ENCODE measurements at places on chromosomes 1 and 21.

- no peak for DNase-seq
These were observed 20.7 kb downstream of the DIPK1A start for GRCh38 chr1:92940541-92940940.

GRCh38 chr1:21262293-21263051, 27.8 kb downstream of the ECE1 start:
- no peak for DNase-seq

- DNase-seq: peak; percentile 67
These were observed 78.6 kb downstream of the HHAT start for GRCh38 chr1:210407207-210407886.

DNA sequence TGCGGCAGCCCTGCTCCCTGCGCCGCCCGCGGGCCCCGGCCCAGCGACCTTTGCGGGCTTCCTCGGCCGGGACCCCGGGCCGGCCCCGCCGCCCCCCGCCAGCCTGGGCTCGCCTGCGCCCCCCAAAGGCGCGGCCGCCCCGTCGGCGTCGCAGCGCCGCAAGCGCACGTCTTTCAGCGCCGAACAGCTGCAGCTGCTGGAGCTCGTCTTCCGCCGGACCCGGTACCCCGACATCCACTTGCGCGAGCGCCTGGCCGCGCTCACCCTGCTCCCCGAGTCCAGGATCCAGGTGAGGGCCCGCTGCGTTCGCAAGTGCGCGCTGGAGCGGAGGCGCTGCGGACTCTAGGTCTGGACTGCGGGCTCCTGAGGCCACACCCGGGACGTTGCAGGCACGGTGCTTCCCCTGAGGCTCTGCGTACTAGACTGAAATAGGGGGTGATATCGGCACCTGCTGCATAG, 351 bp downstream of the MIXL1 start:
- no peak for DNase-seq

- no peak for DNase-seq
These were observed 7.9 kb downstream of the LURAP1 start for GRCh38 chr1:46211051-46211450.

GRCh38 chr1:45863218-45863617, 59.8 kb downstream of the MAST2 start:
- no peak for DNase-seq

GRCh38 chr21:34143685-34144182, 70.4 kb downstream of the MRPS6 start:
- DNase-seq: no peak

GRCh38 chr1:54709547-54710292, 5.9 kb upstream of the TTC4 start:
- no peak for DNase-seq

DNA sequence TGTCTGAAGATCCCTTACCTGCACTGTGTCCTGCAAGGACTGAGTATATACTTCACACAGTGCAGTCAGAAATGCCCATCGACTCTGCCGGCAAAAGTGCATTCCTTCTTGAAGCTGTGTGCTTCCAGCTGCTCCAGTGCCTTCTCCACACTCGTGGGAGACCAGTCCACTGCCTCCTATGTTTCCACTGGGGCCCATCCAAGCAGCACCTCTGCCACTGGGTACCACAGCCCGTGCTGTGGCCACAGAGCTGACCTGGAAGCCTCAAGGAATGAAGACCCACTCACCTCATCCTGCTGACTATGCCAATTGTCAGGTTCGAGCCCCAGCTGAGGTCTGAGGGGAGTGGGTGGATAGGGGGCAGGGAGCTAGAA, 108.1 kb downstream of the GDAP2 start:
- DNase-seq: no peak

DNA sequence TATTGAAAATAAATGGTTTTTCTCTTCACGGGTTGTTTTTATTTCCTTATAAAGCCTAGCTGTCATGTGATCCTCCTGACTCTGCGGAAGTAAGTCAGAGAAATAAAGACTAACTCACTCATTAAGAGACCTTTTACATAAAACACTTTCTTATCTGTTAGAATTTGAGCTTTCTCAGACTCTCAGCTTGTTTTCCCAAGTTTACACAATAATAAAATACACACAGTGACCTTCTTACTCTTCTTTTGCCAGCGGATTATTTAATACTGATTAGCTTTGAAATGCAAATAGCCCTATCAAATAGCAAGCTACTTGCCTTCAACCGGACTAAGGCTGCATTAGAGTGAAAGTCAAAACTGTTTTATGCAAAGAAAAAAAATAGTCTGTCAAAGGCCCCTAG, 45.5 kb upstream of the CXADR start:
- no peak for DNase-seq

DNA sequence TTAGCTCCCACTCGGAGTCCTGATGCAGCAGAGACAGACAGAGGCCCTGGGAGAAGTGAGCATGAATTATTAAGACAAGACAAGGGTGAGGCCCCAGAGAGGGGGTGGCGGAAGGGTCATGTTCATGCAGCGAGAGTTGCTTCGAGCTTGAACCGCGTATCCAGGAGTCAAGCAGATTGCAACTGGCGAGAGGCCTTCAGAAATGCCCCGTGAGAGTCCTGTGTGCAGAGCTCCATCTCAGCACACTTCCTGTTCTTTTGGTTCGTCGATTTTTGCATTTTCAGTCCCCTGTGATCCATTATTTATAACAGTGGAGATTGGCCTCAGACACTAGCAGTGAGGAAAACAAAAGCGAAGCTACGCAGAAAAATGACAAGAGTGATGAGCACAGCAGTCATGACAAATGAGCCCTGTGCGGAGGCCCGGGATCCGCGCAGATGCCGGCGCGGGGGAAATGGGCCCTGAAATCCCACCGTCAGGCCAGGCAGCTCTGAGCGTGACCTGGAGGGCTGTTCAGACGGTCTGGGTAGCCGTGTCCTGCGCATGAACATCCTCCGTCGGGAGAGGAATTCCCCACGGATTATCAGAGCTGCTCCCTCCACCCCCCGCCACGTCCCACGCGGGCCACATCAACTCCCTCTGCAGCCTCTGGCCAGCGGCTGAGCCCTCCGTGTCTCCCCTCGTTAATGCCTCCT, 15.0 kb downstream of the PDE9A start:
- DNase-seq: no peak

GRCh38 chr1:114135786-114136185, 17.9 kb downstream of the SYT6 start:
- DNase-seq: no peak

DNA sequence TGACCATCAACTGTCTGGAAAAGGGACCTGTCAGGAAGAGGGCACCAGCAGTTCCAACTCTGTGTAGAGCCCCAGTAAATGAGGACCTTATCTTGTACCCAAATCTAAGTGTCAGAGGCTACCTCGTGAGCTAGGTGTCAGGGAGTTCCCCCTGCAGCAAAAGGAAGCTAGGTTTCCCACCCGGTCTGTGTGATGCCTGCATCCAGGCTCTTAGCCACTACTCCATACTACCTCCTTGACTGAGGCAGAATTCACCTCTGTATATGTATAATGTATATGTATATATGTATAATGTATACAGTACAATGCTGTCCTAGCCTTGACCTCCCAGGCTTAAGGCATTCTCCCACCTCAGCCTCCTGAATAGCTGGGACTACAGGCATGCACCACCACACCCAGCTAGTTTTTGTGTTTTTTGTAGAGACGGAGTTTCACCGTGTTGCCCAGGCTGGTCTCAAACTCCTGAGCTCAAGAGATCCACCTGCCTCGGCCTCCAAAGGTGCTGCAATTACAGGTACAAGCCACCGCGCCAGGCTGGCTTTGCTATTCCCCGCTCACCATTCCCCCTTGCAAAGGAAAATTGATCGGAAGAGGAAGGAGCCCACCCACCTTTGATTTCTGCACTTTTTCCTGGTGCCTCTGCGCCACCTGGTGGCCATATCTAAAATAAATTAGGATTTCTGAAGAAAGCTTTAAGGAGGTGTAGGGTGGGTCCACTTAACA, 15.7 kb upstream of the LUZP1 start:
- DNase-seq: peak; percentile 3

GRCh38 chr1:179031855-179032513, 6.3 kb downstream of the FAM20B start:
- DNase-seq: no peak

- no peak for DNase-seq
These were observed 77.6 kb downstream of the MATN1 start for GRCh38 chr1:30645807-30646206.

GRCh38 chr1:74465193-74465681, 47.2 kb downstream of the LRRC53 start:
- no peak for DNase-seq

DNA sequence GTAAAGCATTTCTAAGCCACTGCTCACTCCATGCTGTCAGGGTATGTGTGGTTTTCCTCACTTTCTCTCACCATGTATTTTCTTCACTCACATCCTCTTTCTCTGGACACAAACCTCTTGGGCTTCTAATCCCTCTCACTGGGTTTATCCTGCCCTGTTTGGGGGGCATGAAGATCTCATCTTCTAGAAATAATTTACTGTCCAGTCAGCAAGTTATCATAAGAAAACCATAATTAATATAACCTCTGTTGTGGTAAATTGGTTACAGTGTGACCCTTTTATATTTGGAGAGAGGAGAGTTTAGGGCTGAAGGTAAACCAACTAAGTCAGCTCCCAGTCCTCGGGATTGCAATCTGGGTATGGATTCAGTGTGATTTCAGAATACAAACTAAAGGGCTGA, 213.8 kb upstream of the PROX1 start:
- DNase-seq: no peak

- no peak for DNase-seq
These were observed 287.0 kb downstream of the SDCCAG8 start for GRCh38 chr1:243542739-243543415.

GRCh38 chr1:58451560-58452191, 94.8 kb downstream of the OMA1 start:
- DNase-seq: no peak

- DNase-seq: no peak
These were observed 5.7 kb upstream of the CYP4B1 start for GRCh38 chr1:46793126-46793525.

DNA sequence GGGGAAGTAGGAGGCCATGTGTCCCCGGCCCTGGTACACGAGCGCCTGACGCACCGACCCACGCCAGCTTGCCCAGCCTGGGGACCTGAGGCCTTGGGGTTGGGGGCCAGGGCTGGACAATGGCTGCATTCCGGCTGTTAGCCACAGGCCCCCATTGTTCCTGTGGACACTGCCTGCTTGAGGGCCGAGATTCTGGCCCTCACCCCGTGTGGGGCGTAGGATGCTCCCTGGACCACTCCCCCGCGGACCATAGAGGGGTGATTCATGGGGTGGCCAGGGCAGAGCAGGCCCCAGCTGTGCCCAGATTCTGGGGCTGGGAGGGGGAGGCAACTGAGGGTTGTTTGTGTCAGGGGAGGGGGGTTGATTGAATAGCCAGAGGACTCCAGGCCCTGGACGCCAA, 11.7 kb downstream of the POU3F1 start:
- DNase-seq: no peak

DNA sequence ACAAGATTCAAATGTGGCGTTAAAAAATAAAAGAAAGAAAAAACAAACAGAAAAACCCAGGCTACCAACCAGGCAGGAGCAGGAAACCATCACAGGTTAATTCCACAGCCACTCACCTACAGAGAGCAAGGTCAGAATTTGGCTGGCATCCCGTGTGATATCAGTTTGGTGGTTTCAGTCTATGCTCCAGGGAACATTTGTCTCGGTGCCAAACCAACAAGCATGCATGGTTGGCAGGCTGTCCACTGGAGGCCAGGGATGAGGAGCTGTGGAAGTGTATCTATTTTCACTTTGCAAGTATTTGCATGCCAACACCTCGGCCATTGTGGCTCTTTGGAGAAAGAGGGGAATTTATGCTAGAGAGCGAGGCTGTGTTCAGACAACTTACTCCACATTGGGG, 53.1 kb upstream of the PROX1 start:
- DNase-seq: no peak

GRCh38 chr1:242427519-242427918, 97.0 kb downstream of the PLD5 start:
- no peak for DNase-seq

DNA sequence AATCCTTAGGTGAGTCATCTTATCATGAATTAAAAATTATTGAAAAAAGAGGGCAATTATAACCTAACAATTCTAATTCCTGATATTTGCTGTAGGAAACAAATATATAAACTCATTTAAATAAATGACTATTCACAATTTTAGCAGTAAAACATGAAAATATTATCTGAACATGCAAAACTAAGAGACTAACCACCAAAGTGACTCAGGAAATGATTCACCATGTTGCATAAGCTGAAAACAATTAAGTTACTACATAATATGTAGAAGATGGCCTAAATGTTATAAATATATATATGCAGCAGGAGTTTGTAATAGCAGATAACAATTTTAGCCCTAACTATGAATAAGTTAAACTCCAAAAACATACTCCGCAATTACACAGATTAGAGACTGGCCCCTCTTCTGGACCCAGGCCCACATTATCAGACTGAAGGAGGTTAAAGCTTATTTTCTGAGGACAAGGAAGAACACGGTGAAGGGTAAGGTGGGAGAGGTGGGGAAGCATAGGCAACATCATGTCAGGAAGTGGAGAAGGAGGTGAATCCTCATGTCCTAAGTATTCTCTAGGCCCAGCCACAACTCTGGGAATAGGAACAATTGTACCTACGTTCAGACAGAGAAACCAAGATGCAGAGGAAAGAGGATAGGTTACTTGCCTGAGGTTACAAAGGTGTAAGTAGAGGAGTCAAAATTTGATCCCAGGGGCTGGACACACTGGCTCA, 15.6 kb upstream of the AIM2 start:
- no peak for DNase-seq

GRCh38 chr1:206538901-206539640, 31.7 kb downstream of the RASSF5 start:
- DNase-seq: no peak

GRCh38 chr1:150869683-150870082, 6.7 kb downstream of the ARNT start:
- no peak for DNase-seq

All from stimulated activated CD4-positive, alpha-beta T cell treated with anti-CD3 and anti-CD28 coated beads, TNF-alpha, amount 100 ng/mL, for 4 hours (primary cell).